ENCODE measurements at places on chromosomes 16 and 17.

DNA sequence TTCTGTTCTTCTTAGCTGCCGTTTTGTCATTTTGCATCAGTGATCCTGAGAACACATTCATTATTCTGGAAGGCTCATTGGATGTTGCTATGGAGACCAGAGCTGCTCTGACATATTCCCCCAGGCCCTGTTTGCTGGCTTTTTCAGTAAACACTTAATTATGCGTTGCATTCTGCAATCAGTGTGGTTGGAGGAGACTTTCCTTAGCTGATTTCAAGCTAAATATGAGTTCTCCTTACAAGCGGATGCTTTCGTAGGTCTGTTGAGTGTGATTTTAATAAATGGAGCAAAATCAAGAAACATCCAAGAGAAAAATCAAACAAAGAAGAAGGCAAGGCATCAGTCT, 38.2 kb upstream of the NUDT7 start:
- DNase-seq = no peak

DNA sequence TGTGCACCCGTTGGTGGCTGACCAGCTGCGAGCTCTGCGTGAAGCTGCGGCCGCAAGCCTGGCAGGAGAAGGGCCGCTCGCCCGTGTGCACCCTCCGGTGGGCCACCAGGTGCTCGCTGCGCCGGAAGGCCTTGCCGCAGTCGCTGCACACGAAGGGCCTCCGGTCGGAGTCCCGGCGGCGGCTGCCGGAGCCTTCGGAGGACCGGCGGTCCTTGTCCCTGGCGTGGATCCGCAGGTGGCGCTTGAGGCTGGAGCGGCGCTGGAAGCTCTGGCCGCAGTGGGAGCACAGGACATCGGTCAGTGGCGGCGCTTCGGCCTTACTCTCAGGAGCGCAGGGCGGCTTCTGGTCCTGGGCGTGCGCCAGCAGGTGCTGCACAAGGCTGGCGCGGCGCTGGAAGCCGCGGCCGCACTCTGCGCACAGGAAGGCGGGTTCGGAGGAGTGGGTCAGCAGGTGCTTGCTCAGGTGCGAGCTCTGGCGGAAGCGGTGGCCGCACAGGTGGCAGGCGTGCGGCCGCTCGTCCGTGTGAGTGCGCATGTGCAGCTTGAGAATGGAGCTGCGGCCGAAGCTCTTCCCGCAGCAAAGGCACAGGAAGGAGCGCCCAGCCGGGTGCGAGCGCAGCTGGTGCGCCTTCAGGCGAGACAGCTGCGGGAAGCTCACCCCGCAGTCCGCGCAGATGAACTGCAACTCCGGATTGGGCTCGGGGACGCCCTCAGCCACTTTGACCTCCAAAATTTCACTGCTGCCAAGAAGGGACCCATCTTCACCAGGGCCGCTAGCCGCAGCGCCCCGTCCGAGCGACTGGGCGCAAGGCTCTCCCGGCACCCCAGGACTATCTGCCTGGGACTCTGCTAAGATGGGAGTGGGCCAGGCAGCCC, 9.1 kb downstream of the ZSCAN10 start:
- no peak for DNase-seq

DNA sequence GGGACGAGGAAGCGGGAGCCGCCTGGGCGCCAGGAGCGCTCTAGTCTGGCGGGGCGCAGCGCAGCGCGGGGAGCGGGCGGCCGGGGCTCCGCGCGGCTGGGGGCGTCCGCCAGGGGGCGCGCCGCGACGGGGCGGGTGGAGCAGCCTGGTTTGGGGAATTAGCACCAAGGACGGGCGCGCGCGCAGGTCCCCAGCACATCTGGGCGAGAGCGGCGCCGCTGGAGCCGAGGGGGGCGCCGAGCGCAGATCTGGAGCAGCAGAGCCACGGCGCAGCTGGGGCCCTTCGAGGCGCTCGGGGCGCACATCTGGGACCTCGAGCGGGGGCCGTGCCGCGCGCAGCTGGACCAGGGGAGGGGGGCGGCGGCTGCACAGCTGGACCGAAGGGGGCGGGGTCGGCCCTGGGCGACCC, at the start of gene NXPH3:
TSS of gene NXPH3 (plus strand) at position 193 of the 409 bp plus-strand sequence. CDS start 349 bp downstream, outside the sequence.
- DNase-seq = no peak

DNA sequence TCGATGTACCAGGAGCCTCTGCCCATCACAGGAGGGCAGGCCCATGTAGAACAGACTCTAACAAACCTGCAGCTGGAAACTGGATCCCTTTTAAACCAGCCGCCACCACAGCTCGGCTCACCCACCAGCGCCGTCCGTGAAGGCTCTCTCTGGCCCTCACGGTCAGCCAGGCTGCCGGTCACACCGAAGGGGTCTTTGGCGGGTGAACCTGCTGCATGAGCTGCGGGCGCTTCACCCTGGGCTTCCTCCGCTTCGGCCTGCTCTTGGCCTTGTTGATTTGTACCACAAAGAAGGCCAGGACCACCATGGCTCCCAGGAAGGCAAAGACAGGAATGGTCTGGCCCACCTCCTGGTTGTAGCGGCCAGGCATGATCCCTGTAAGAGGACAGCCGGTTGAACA, 11.7 kb upstream of the SLC38A8 start:
- DNase-seq = no peak

- no peak for DNase-seq
Observed at GRCh38 chr17:32461853-32462617, 17.7 kb downstream of the PSMD11 start.

DNA sequence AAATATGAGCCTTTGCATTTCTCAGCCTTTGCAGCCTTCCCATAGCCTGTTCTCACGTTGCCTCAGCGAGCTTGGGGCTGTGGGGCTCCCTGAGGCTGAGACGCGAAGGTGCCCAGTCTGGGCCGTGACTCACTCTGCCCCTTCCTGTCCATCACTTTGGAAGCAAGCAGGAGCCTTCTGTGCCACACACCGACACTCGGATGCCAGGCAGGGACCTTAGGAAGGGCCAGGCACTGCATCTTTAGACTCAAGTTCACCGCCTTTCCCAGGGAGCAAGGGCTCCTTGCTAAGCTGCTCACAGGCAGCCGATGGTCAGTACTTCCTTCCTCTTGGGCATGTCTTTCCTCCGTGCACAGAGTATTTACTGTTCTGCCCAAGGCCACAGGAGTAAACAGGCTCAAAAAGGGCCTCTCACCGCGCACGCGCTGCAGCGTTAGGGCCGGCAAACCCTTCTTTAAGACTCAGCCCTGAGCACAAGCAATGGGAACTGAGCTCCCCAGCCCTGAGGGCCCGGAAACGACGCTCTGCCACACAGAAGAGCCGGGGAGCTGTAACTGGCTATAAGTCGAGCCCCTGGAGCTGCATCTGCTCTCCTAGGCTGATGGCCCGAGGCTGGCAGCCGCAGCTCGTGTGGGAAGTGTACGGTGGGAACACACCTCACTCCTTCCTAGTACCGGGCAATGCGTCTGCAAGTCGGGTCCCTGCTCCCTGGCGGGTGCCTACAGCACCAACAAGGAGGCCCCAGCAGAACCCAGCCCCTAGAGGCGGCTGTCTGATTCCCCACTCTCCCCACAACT, 7.2 kb downstream of the TIMM22 start:
- DNase-seq = no peak

DNA sequence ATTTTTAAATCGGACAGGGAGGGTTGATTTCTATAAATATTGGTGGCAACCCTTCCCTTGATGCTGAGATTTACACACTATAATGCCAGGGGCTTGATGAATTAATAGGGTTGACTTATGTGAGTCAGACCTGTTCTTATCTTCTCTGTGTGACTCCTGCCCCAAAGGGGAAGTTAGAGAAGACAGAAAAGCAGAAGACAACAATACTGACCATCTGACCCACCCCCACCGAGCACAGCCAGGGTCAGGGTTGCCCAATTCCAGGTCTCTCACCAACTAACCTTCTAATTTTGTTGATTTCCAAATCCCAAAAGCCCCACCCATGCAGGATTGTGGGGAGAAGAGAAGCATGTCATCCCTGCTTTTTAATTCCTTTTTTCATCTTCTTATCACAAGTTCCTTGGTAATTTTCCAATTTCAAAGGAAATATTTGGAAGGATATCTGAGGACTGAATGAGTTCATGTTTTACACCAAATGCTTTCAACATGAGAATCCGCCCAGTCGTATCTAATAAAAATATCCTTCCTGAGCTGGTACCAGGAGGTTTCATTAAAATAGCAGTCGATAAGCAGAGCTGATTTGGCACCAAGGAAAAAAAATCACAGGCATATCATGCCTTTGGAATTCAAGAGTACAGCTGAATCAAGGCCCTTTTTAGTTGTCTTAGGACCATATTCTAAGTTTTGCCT, 603.4 kb upstream of the CDH11 start:
- no peak for DNase-seq

All from esophagus squamous epithelium (tissue), 5 donors.